Stimulated activated CD4-positive, alpha-beta T cell treated with anti-CD3 and anti-CD28 coated beads, Interleukin-1b, Interleukin-23, amount 100 ng/mL, for 24 hours (primary cell): ENCODE measurements at places on chromosomes 2 and 18.
A peak's percentile ranks its signal among the peaks of the same experiment; 100 is the strongest.

DNA sequence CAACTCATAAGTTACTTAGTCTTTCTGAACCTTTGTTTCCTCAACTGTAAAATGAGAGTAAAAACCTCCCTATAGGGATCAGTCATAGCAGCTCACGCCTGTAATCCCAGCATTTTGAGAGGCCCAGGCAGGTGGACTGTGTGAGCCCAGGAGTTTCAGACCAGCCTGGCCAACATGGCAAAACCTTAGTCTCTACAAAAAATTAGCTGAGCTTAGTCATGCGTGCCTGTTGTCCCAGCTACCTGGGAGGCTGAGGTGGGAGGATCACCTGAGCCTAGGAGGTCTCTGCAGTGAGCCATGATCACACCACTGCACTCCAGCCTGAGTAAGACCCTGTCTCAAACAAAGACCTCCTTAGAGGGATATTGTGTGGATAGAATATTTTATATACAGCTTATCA is 2.3 kb downstream of the GPR155 start:
- DNase-seq: no peak

- no peak for DNase-seq
Observed at GRCh38 chr2:109028277-109028676, 39.3 kb upstream of the EDAR start.

DNA sequence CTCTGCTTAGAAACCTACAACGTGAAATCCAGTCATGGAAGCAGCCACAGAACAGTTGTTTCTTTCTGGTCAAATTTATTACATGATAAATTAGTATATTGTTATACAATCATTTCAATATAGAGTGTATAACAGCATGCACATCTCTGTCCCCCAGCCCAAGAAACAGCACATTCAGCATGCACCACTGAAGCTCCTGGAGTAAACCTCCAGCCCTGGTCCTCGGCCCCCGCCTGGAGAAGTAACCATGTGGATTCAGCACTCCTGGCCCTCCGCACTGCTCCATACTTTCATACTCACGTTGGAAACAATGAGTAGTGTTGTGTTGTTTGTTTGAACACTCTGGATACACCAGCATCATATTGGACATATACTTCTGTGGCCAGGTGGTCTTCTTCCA is 15.3 kb upstream of the ID2 start:
- no peak for DNase-seq

GRCh38 chr18:68564961-68565360 is 149.9 kb downstream of the TMX3 start:
- no peak for DNase-seq

DNA sequence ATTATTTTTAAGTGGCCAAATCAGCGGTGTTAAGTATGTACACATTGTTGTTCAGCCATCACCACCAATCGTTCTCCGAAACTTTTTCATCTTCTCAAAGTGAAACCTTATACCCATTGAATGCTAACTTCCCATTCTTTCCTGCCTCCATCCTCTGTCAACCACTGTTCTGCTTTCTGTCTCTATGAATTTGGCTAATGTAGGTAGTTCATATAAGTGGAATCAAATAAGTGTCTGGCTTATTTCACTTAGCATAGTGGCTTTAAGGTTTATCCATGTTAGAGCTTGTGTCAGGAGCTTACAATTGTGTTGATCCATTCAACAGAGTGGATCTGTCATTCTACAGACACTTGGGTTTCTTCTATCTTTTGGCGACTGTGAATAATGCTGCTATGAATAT is 192.1 kb downstream of the WDR7 start:
- DNase-seq: no peak

DNA sequence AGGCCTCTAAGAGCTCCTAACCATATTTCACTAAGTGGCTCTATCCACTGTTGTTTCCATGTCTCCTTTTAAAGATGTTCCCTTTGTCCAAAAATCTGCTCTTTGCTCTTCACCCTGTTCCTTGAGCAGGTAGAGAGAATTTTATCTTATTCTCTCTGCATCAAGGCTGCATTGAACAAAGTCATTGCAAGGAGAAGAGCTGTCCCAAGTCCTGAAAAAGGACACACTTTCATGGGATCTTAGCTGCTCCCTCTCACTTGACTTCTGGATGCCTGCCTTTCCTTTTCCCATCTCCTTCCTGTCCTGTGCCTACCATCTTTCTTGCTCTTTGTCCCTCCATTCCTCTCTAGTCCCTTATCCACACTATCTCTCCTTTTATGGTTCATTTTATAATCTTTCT is 235.2 kb upstream of the THSD7B start:
- DNase-seq: no peak

DNA sequence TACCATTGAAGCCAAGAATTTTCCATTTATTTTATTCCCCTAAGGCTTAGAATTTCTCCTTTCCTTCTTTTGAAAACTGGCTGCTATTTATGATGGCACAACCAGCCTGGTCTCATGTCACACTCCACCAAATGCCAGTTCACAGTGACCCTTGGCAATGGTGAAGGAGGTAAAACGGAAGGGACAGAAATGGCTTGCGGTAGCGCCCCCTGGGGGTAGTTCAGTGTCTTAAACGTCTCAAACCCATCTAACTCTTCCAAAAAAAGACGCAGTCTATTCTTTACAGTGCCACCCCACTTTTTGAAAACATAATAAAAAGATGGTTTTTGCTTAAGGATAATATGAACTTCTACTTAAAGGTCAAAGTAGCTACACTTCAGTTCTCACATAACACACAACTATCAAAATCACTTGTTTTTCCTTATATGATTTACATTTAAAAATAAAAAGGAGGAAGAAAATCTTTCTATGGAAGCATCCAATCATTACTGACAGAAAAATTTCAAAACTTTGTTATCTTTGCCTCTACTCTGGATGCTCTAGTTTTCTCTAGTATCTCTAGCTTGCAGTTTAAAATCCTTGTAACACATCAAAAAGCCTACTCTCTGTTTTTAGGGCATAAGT is 28.0 kb downstream of the PNO1 start:
- peak; percentile 39 for DNase-seq

GRCh38 chr18:22314420-22314819 is 103.3 kb downstream of the CTAGE1 start:
- no peak for DNase-seq

DNA sequence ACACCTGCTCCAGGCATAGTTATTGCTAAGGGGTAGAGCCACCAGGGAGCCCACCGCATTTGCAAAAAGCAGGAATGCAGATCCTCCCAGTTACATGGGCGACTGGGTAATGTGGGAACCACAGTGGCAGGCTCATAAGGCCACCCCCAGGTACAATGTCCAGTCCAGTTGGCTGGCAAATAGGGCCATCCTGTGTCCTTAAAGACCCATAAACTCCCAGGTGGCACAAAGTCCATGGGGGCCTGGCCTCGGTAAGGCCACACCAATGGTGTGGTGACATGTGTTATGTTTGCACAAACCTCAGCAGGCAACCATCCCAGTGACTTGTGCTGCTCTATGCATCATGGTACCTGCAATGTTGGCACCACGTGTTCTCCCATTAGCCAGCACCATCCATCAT is 283.6 kb upstream of the GYPC start:
- DNase-seq: no peak

- no peak for DNase-seq
Observed at GRCh38 chr18:8367217-8367988, 241.8 kb upstream of the RAB12 start.

- DNase-seq: no peak
Observed at GRCh38 chr2:212841460-212841859, 302.9 kb upstream of the ERBB4 start.

DNA sequence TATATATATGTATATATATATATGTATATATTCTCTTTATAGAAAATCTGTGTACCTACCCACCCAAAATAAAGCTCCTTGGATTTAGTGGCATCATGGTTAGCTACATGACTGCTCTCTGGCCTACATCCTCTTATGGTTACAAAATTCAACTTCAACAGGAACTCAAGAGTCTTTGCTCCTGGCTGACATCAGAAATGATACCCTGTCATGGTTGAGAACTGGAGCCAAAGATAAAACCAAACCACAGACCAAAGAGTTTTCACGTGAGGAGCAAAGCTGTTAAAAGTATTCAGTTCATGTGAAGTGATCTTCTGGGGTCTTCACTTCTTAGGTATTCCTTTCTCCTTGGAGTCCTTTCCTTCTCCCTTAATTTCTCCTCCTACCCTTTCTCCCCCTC is 476.3 kb downstream of the SOX11 start:
- no peak for DNase-seq

GRCh38 chr18:74288730-74289129 is 3.0 kb downstream of the CYB5A start:
- no peak for DNase-seq

DNA sequence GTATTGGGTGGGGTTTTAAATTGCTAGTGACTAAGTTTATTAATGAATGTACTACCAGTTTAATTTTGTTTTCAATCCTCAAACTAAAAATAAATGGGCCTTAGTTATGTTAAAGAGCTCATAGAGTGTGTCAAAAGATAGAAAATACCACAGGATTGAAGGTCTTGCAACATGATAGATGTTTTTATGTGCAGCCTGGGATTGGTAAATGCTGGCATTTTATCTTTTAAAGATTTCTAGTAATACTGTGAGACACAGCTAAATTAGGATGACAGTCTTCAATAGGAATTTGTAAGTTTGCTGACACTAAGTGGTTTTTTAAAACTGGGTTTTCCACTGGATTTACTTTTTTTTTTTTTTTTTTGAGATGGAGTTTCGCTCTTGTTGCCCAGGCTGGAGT is 122.3 kb downstream of the HAUS1 start:
- no peak for DNase-seq

DNA sequence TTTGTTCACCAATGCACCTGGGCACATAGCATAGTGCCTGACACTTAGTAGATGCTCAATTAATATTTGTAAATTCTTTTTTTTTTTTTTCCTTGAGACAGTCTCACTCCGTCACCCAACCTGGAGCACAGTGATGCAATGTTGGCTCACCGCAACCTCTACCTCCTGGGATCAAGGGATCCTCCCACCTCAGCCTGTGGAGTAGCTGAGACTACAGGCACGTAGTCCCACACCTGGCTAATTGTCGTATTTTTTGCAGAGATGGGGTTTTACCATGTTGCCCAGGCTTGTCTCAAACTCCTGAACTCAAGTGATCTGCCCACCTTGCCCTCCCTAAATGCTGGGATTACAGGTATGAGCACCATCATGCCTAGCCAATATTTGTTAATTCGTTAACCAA is 23.2 kb upstream of the LPIN2 start:
- DNase-seq: no peak

DNA sequence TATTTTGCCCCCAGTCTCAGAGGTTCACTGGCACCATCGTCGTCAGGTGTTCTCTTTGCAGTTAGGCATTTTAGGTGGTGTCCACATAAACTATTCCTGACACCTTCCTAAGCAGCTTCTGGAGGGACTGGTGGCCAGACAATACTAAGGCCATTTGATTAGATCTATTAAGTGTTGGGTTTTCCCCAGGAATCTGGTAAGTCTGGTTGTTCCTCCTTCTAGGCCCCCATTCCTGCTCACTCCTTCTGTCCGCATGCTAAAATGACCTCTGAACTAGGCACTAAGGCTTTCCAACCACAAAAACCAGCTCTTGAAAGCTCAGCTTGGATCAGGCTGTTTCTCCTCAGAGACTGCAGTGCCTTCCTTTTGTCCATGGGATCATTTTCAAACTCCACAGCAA is 100.7 kb downstream of the MGAT5 start:
- DNase-seq: no peak

GRCh38 chr2:68083346-68083745 is 20.5 kb upstream of the C1D start:
- DNase-seq: no peak

DNA sequence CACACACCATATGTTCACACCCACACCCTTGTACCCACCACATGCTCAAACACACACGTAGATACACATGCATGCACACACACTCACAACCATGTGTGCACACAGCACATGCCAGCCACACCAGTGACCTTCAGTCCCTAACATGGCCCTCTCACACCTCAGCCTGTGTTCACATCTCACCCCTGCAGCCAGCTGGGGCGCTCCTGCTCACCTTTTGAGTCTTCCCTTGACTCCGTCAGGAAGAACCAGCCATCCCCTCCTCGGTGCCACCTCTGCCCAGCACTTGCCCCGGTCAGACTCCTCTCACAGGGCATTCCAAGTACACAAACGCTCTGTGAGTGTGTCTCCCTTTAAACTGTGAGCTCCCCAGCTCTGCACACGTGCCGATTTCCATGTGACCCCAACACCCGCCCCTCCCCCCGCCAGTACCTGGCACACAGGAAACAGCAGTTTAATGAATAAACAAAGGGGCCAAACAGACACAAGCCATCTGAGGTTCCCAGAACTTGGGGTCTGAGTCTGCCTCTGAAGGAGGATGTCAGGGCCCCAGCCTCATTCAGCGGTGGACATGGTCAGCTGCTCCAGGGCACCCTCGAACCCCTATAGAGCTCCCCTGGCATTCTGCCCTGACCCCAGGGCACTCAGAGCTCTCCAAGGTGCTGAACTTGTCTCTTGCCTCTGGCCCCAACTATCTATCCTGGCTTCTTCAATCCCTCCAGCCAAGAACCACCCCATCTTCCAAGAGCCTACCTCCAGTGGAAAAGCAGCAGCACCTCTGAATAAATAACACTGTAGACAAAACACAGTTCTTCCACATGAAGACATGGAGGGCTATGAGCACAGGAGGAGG is 252.9 kb downstream of the ATAD2B start:
- no peak for DNase-seq

DNA sequence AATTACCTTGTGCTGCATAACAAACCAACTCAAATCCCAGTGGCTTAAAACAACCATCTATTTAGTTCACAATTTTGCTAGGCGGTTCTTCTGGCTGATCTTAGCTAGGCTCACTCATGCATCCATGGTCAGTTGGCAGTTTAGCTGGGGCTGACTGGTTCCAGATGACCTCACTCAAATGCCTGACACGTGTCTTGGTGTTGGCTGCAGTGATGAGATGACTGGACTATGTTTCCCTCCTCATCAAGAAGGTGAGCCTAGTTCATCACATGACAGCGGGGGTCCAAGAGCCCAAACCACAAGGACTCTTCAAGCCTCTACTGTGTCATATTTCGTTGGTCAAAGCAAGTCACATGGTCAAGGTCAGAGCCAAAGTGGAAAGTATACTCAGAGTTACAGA is 42.7 kb upstream of the ACTR3 start:
- DNase-seq: no peak

DNA sequence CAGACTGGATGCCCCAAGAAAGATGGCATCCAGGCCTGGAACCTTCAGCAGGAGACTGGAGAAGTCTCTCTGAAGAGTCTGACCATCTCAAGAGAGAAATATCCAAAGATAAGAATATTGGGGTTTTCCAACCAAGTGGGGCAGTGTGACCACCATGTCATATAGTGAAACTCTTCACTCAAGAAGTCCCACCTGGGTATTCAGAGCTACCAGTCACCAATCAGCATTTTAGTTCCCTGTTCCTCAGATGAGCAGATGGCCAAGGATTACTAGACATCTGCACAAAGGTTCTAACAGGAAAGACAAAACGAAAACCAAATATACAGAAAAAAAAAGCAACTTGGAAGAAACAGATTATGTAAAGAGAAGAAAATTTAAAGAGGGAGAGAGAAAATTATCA is 38.5 kb upstream of the CXCR4 start:
- DNase-seq: no peak

GRCh38 chr18:67577386-67577785 is 60.9 kb upstream of the DSEL start:
- DNase-seq: no peak

GRCh38 chr2:72794572-72794971 is 31.3 kb downstream of the EXOC6B start:
- no peak for DNase-seq

GRCh38 chr2:735670-736218 is 58.5 kb upstream of the TMEM18 start:
- DNase-seq: no peak

GRCh38 chr2:164625378-164625971 is 4.2 kb upstream of the GRB14 start:
- DNase-seq: no peak

- no peak for DNase-seq
Observed at GRCh38 chr2:138037090-138037489, 72.8 kb downstream of the HNMT start.
